ENCODE measurements at places on chromosomes 3 and 15. TPM values are rescaled to one million over a fixed set of nuclear protein-coding genes. Genes with fewer than 3 reads are reported as not detected.

FGF12 gene
- 7.0 TPM for total RNA-seq

MCF2L2 gene
- total RNA-seq = 7.2 TPM

HOMER2 gene
- total RNA-seq = 59.0 TPM

CERS3 gene
- 4.1 TPM for total RNA-seq

C3orf49 gene
- not detected for total RNA-seq

DNA sequence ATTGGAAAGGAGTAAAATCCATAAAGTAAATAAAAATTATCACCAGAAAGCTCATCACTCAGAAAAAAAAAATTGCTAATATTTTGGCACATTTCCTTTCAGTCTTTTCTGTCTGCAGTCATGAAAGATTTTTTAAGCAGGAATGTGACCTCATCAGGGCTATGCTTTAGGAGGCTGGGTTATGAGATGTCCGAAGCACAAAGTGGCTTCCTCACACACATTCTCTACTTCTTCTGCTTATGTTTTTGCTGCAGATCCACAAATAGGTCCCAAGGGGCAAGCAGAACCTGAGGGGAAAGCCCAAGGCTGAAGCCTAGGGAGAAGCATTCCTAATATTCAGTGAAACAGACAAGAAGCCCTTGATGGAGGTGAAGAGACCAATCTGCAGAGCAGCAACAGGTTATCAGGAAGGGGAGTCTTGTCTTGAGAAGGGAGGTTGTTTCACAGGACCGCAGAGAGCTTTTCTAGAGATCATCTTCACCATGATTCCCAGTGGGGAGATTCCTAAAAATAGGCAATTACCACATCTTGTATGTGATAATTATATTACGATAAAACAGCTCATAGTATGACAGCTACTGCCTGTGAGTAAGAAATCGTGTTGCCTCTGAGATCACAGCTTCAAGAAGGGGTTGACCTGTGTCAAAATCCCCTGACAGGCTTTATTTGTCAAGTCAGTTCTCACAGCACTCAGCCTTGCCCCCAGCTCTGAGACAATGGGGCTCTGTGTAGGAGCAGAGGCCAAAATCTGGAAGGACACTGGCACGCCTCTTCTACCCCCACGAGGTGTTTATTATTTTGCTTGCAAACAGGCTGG, 60.5 kb downstream of the IGF2BP2 start:
- DNase-seq = no peak

GRCh38 chr3:38327335-38328009, 19.1 kb upstream of the XYLB start:
- DNase-seq = no peak

- no peak for DNase-seq
Measured at GRCh38 chr15:50190166-50190570, 8.2 kb downstream of the SLC27A2 start.

DNA sequence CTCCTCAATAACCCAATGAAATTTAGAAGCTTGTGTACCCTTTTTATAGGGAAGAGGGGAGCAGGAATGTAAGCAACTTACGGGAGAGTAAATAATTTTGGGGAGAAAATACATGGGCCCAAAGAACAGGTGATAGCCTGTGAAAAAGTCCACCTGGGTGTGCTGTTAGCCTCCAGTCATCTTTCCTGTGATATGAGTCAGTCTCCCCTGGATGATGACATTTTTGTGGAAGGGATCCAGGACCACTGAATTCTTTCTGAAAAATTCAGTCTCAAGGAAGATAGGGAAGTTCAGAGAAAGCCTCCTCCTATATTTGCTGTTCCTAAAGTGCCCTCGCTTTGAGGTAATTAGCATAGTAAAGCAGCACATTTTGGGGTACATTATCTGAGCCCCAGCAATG, 149.8 kb downstream of the SQOR start:
- DNase-seq = no peak

GRCh38 chr3:43753741-43754715, 63.3 kb downstream of the ABHD5 start:
- no peak for DNase-seq

DNA sequence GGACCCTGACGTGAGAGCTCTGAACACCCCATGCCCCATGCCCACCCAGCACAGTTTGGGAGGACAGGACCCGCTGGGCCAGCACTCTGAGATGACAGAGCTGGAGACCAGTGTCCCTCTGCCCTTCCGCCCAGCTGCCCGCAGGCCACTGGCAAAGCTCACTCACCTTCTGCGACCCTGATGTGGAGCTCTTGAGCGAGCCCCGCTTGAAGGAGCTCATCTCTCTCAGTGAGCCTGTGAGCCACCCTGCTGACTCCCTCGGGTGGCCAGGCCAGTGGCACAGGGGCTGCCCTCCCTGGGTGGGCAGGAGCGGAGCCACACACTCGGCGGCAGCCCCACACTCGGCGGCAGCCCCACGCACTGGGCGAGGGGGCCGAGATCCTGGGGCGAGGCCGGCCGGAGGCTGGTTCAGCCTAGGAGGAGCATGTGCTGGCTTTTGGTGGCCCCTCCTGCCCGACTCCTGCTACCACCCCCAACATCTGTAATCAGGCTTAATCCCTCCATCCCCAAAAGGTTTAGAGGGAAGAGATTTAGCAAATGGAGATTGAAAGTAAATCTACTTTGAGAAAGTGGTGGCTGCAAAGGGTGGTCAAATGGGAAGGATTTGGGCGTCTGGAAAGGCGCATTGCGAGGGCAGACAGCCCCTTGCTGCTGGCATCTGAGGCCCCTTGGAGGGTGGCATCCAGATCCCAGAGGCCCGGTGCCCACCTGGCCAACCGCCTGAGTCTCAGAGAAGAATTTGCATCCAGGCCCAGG, 59.4 kb upstream of the TRPM1 start:
- no peak for DNase-seq

DNA sequence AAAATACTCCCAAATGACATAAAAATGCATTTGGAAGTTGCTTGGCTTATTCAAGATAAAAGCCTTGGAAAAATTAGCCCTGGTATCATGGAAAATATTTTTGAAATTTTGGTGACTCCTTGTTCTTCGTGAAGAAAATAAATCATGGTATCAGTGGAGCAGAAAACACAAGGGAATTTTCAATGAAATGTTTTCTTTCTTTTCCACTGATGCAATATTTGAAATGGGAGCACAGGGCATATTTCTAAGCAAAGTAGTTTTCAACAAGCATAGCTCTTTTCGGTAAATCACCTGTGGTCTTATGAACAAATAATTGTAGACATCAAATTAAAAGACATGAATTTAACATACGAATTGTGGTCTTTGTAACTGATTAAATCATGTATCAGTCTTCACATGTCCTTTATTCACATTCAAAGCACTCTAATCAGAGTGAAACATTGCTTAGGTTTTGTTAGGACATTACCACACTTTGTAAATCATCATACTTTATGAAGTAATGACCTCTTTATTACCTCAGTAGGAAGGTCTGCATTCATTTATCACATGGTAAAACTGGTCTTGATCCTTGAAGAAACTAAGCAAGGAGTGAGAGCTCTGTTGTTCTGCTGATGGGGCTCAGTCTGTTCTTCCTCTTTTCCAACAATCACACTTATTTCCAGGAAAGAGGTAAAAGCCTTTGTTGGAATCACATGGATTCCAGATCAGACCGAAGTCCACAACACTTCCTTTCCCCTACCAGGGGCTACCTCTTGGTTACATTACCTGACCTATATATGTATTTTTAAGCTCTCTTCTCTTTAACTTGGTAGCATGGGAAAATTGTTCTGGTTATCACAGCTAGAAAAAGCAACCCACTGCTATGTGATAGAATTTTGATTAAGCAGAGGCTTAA, 413.5 kb upstream of the THBS1 start:
- no peak for DNase-seq

DNA sequence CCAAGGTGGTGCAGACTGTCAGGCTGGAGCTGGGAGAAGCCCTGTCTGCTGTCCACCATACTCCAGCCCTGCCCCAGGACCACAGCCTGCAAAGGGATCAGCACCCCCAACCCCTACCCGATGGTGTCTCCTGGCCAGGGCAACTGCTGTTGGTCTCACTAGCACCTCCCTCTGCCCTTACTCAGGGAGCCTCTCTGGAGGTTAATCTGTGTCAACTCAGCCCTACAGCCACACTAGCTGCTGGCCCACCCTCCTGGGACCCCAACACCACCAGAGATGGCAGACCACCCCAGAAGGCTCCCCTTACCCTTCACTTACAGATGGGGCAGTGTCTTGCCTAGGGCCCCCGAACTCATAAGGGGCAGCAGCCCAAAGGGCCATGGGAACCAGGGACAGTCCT, 65.2 kb downstream of the TLE3 start:
- no peak for DNase-seq

DNA sequence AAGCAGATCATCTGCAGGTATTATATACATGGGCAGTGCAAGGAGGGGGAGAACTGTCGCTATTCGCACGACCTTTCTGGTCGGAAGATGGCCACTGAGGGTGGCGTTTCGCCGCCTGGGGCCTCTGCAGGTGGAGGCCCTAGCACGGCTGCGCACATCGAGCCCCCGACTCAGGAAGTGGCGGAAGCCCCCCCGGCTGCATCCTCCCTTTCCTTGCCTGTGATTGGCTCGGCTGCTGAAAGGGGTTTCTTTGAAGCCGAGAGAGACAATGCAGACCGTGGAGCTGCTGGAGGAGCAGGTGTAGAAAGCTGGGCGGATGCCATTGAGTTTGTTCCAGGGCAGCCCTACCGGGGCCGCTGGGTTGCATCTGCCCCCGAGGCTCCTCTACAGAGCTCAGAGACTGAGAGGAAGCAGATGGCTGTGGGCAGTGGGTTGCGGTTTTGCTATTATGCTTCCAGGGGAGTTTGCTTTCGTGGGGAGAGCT, 639 bp downstream of the MKRN3 start:
- DNase-seq = no peak

DNA sequence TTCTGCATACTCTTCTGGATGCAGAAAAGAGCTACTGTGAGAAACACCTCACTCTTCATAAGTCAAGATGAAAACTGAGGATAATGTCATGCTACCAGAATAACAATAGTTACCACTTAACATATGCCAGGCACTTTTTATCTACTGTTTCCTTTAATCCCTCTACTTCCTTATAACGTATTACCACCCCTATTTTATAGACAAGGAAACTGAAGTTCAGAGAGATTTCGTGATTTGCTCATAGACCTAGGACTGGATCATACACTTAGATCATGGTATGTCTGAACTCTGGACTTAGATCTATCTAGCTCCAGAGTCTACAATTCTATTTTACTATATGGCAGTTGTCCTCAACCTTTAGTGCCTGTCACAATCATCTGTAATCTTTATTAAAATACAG, 155.7 kb upstream of the TSPAN3 start:
- DNase-seq = no peak

DNA sequence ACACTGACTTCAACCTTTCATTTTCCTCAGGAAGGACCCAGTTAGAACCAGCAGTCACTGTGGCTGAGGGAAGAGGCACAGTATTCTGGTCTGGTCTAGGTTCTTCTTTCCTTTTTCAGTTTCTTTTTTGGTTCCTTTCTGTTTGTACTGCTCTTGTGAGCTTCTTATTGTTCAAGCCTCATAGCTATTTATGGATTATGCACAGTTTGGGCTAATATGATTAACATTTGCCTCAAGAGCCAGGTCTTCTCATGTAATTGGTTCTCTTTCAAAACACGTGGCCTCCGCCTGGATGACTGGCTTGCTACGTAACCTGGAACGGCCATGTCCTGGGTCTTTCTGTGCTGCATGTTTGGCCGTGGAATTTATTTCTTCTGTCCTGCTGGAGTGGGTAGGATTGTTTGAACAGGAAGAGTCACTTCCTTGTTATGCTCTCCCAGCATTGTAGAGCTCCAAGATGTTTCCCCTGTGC, 43.3 kb downstream of the RBMS3 start:
- DNase-seq = no peak

- no peak for DNase-seq
Measured at GRCh38 chr3:123552095-123552714, 32.6 kb downstream of the HACD2 start.

GRCh38 chr3:37114251-37115145, 59.9 kb downstream of the LRRFIP2 start:
- peak; percentile 47 for DNase-seq

DNA sequence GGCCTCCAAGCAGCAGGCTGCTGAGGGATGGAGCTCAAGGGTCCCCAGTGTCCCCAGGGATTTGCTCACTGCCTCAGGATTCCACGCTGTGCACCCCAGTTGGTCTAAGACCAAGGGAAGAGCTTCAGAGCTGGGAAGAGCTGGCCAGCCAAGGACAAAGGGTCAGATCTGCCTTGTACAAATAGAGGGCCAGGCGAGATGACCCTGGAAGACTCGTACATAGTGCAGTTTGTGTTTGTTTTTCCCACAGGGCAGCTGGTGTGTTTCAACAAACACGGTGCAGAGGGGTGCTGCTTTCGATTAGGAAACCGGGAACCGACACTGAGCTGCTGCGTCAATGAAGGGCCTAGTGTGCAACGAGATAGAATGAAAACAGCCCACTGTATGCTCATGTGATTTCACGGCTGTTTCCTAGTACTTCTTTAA, 56.1 kb upstream of the TRPM1 start:
- DNase-seq = no peak

GRCh38 chr15:65632780-65633375, 11.1 kb downstream of the SLC24A1 start:
- no peak for DNase-seq

DNA sequence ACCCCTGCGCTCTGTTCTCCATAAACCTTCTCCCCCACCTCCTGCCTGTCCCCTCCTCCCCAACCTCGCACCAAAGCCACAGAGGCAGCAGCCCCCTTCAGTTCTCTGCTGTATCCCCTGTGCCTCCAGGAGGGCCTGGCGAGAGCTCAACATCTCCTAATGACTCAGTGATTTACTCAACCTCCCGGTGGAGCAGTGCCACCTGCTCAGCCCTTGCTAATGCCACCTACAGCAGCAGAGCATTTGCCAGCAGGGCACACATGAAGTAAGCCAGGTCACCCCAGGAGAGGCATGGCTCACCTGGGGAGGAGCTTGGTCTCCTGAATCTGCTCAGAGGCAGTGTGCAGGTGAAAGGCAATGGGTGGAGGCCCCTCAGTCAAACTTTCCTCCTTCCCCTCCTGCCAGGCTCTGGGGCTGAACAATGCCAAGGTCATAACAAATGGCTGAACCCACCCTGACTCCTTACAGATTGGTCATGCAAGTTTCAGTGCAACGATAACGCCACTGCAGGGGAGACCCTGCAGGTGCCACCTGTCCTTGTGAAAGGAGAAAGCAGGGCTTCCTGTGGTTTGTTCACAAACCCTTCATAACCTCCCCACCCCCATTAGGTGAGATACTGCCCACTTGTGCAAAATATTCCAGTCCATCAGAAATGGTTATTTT, 19.8 kb downstream of the TRPM1 start:
- DNase-seq = no peak

- DNase-seq = no peak
Measured at GRCh38 chr3:66492071-66492470, 8.8 kb downstream of the LRIG1 start.

- DNase-seq = peak; percentile 86
Measured at GRCh38 chr15:70617076-70617910, 146.1 kb downstream of the UACA start.

DNA sequence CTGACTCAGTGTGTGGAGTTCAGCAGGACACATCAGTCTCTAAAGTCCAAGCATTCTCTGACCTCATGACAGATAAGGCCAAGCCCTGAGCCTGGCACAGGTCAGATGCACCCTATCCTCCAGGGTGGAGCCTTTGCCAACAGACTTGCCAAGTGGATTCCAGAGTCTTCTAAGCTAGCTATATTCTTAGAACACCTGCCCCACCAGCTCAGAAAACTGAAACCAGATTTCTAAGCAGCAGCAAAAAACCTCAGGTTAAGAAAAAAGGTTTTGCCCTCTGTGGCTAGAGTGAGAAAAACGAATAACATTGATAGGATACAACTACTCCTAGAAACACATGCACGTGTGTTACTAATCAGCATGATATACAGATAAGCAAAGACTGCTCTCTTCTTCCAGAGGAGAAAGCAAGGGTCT, 11.6 kb downstream of the RMDN3 start:
- no peak for DNase-seq

- DNase-seq = peak; percentile 18
Measured at GRCh38 chr3:114362815-114363214, 69.0 kb downstream of the TIGIT start.

- peak; percentile 89 for DNase-seq
Measured at GRCh38 chr3:39383045-39383880, at the start of gene SLC25A38. Gene SLC25A38, plus strand, starts transcription at chr3:39383370. Its CDS starts 355 bp downstream, at chr3:39383725.

Measured in umbilical cord (tissue), 2 donors.